LHCN-M2 (cell line): ENCODE measurements at places on chromosomes 5 and 9. TPM values are rescaled to one million over a fixed set of nuclear protein-coding genes. Genes with fewer than 3 reads are reported as not detected.
A peak's percentile ranks its signal among the peaks of the same experiment; 100 is the strongest.

Gene TAF11L10
- not detected in 2 replicates for total RNA-seq

Gene GLT6D1
- total RNA-seq = not detected in 2 replicates

GRCh38 chr5:151620461-151620840, 29.3 kb upstream of the FAT2 start:
- no peak for DNase-seq

- no peak for DNase-seq
Observed at GRCh38 chr5:166346726-166347374, 1944.6 kb upstream of the WWC1 start.

- no peak for DNase-seq
Observed at GRCh38 chr5:83662558-83662957, 58.1 kb downstream of the HAPLN1 start.

GRCh38 chr9:7316166-7316795, 483.3 kb downstream of the DMAC1 start:
- peak; percentile 85 for DNase-seq

DNA sequence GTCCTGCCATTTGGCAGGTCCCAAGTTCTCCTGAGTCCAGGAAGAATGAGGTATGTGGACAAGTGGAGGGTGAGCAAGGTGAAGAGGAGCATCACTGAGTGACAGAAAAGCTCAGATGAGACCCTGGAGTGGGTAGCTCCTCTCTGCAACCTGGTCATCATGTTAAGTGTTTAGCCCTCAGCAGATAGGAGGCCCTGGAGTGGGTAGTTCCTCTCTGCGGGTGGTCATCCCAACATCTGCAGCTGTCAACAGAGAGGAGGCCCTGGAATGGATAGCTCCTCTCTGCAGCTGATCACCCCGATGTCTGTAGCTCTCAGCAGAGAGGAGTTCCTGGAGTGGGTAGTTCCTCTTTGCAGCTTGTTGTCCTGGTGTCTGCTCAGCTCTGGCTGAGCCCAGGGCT, 48.4 kb downstream of the NDUFAF2 start:
- DNase-seq = peak; percentile 12
